ENCODE measurements at places on chromosomes 4 and X. TPM values are rescaled to one million over a fixed set of nuclear protein-coding genes. Genes with fewer than 3 reads are reported as not detected.

The NXF2B gene
- 0.79 TPM for polyA plus RNA-seq

The FAM3A gene
- polyA plus RNA-seq: 24.3 TPM

The CFAP47 gene
- 0.52 TPM for polyA plus RNA-seq

The NAP1L3 gene
- 16.2 TPM for polyA plus RNA-seq

The STARD8 gene
- 18.4 TPM for polyA plus RNA-seq

The GPR34 gene
- polyA plus RNA-seq: 4.8 TPM

The CSAG1 gene
- not detected for polyA plus RNA-seq

The TCEAL6 gene
- polyA plus RNA-seq: 0.19 TPM

The CENPE gene
- polyA plus RNA-seq: 13.1 TPM

The FAAH2 gene
- 13.5 TPM for polyA plus RNA-seq
